ENCODE measurements at places on chromosomes 4 and X. TPM values are rescaled to one million over a fixed set of nuclear protein-coding genes. Genes with fewer than 3 reads are reported as not detected.

The PHEX gene
- not detected for total RNA-seq

The OTC gene
- total RNA-seq: not detected

The PPP2R3B gene
- 90.7 TPM for total RNA-seq

The EREG gene
- total RNA-seq: not detected

The ASB12 gene
- 1.3 TPM for total RNA-seq
